ENCODE measurements at places on chromosomes 1 and 21.

DNA sequence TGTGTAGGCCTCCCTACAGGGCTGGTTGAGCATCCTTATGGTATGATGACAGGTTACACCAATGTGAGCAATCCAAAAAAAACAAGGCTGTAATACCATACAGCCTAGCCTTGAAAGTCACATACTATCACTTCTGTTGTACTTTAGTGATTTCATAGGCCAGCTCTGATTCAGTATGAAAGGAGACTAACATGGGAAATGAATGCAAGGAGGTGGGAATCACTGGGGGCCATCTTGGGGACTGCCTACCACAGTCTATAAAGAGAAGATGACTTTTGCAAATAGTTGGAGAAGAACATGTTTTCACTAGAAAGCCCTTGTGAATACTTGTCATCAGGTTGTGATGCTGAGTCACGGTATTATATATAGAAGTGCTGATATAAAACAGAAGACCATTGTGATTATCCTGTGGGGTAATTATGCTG is 270.7 kb downstream of the S1PR1 start:
- no peak for DNase-seq

- DNase-seq: no peak
These were observed 1.3 kb upstream of the MPC2 start for GRCh38 chr1:167938080-167938636.

DNA sequence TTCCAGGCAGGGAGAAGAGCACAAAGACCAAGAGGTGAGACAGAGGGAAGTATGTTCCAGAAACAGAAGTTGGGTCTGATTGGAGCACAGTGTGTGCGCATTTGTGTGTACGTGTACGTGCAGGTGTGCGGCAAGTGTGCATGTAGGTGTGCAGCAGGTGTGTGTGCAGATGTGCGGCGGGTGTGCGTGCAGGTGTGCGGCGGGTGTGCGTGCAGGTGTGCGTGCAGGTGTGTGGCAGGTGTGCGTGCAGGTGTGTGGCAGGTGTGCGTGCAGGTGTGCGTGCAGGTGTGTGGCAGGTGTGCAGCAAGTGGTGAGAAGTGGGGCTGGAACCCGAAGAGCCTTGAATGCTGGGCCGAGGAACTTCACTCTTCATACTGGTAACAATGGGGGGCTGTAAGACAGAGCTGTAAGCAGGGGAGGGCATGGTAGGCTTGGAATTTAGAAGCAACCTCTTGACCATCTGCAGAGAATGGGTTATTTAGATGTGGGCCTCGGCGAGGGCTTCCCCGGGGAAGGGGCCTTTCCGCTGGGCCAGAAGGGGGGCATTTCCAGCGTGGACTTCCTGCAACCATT is 118.0 kb upstream of the WNT4 start:
- DNase-seq: no peak

- DNase-seq: no peak
These were observed 85.4 kb upstream of the WARS2 start for GRCh38 chr1:119225831-119226230.

GRCh38 chr21:14550135-14550534 is 4.0 kb upstream of the SAMSN1 start:
- DNase-seq: no peak

DNA sequence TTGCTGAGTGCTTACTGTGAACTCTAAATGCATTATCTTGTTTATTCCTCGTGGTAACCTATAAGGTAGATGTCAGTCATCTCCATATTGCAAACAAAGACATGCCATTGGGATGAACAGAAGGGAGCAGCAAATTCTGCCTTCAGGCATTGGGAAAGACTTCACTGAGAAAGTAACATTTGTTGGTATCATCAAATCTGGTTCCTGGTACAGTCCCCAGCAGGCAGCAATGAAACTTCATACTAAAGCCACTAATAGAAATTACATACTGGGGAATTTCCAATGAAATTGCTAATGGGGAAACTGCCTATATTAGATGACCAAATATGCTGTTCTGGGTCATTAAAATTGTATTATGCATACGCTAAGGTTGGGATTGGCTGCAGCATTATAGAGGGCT is 47.3 kb upstream of the ST6GALNAC5 start:
- no peak for DNase-seq

- DNase-seq: no peak
These were observed 17.9 kb upstream of the FMOD start for GRCh38 chr1:203368624-203369451.

GRCh38 chr1:113792986-113793385 is 19.3 kb downstream of the RSBN1 start:
- DNase-seq: no peak

- no peak for DNase-seq
These were observed 19.8 kb upstream of the FAM110D start for GRCh38 chr1:26138974-26139558.

GRCh38 chr1:215501496-215501895 is 65.6 kb upstream of the KCTD3 start:
- DNase-seq: no peak

DNA sequence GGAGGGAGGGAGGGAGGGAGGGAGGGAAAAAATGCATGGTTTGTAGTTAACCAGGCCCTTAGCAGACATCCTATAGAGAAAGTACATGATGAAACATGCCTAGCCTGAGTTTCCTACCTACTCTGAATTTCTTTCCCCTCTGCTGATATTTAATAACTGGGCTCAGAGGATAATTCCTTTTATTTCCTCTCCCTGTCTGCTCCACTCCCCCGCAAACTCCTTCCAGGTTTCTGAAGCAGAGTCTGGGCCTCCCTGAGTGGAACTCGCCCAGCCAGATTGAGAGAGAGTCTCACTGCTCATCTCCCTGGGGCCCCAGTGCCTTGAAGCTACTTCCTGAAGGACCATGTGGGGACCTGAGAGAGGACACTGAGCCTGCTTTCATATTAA is 111.9 kb upstream of the SLC44A3 start:
- DNase-seq: no peak

GRCh38 chr1:75396745-75397144 is 214.2 kb downstream of the SLC44A5 start:
- no peak for DNase-seq

DNA sequence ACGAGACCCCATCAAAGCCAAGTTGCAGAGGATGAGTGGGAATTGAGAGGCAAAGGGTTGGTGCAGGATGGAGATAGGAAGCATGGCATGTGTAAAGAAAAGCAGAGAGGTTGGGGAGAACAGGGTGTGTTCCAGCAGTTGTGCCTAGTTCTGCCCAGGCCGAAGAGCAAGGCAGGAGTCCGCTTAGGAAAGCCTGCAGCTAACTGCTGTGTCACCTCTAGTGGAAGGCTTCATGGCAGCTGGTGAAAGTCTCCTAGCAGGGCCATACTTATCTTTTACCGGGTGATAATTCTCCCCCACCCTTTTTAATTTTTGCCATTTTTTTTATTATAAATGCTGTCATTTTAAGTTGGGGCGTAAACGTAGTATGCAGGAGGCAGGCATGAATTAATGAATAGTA is 93.6 kb downstream of the NFIA start:
- no peak for DNase-seq

GRCh38 chr1:109513110-109513710 is 3.7 kb upstream of the AMIGO1 start:
- DNase-seq: no peak

DNA sequence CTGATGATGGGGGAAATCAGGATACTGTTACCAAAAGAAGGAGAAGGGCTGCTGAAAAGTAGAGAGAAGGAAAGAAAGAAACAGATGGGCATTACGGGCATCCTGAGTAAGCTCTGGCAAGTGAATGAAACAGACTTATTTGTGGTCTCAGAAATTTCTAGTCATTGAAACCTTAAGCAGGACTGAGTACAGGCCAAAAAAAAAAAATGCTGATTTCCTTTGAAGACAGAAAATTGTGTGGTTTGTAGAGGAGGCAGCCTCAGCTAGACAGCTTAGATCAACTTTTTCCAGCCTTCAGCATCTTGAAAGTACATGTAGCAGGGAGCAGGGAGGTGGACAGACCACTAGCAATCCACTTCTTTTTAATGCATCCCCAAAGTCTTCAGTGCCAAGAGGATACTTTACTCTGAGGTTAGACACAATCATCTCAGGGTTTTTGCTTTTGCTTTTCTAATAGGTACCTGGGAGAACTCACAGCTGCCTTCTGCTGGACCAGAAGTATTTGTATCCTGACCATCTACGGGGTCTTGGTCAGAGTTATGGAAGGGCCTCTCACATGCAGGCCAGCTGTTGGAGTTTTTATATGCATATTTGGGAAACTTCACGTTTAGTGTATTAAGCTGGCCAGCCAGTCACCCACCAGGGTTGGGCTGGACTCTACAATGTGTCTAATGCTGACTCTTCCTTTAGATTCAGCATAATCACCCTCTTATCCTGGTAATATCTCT is 10.6 kb upstream of the CAPZB start:
- DNase-seq: no peak

DNA sequence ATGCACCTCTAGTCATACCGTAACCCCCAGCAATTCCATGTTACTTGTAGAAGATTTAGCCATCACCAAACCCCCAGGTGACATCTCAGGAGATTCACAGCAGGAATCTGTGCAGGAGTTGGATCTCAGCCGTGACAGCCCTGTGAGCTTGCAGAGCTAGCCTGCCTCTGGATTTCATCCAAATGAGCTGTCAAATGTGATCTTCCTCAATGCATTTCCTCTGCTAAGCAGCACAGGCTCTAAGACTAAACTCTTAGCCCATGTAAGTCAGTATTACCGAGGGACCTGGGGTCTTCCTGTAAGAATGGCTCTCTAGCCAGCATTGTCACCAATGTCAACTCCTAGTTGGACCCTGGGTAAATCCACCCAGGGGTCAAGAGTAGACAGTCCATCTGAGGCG is 41.7 kb downstream of the UMODL1 start:
- no peak for DNase-seq

DNA sequence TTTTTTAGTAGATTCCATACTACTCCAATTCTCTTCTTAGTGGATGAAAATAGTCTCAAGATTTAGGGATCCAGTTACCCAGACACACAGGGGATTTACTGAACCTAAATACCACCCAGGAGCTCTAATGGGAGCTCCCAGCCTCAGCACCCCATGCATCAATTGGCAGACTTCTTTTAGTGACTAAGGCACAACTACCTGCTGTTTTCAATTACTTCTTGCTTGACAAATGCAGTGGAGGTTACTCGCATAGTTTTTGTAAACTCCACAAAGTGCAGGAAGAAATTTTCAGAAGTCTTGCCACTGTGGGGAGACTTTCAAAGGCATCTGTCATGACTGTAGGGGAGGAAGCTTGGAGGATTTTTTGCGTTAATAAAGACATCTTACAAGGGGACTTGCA is 35.5 kb upstream of the MAP10 start:
- no peak for DNase-seq

- no peak for DNase-seq
These were observed 99.2 kb downstream of the CTH start for GRCh38 chr1:70509996-70510876.

GRCh38 chr1:8381618-8382017 is 63.7 kb downstream of the SLC45A1 start:
- no peak for DNase-seq

- DNase-seq: no peak
These were observed 31.3 kb downstream of the PKNOX1 start for GRCh38 chr21:43005635-43006034.

DNA sequence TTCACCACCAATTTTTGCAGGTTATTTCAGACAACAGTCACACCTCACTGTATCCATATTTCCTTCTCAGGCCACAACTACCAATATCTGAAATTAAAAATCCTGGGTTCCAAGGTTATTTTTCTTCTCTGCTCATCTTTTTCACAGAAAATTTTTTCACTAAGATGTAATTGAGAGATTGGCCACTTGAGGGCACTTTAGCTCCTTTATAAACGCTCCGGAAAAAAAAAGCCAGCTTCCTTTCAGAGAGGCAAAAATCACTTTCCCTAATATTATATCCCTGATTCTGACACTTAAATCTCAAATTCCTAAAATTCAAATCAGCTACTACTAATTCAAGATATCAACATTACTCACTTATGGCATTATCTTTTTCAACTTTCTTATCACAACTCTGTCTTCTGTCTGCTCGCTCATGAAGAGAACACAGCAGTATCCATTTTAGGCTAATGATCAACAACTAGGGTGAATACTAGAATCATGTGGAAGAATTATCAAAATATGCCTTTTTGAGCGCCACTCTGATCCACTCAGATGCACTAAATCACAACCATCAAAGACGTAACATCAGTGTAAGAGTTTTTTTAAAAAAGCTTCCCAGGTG is 101.4 kb upstream of the RGS1 start:
- no peak for DNase-seq

DNA sequence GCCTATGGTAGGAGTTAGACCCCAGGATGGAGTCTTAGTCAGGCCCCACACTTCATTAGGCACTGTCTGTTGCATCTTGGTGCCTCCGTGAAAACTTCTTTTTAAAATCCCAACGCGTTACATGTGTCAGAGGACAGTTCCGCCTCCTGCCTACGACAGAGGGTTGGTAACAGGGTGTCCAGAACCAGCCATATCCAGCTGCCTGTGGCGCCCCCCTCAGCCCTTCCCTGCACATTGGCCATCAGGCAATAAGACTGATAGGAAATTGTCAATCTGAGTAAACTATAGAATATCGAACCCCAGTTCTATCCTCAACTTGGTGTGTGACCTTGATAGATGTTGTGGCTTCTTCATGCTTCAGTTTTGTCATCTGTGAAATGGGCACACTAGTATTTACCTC is 108.6 kb upstream of the CSF3R start:
- no peak for DNase-seq

- no peak for DNase-seq
These were observed 8.7 kb downstream of the LAPTM5 start for GRCh38 chr1:30748699-30749401.

GRCh38 chr1:7371926-7372325 is 399.2 kb upstream of the VAMP3 start:
- no peak for DNase-seq

DNA sequence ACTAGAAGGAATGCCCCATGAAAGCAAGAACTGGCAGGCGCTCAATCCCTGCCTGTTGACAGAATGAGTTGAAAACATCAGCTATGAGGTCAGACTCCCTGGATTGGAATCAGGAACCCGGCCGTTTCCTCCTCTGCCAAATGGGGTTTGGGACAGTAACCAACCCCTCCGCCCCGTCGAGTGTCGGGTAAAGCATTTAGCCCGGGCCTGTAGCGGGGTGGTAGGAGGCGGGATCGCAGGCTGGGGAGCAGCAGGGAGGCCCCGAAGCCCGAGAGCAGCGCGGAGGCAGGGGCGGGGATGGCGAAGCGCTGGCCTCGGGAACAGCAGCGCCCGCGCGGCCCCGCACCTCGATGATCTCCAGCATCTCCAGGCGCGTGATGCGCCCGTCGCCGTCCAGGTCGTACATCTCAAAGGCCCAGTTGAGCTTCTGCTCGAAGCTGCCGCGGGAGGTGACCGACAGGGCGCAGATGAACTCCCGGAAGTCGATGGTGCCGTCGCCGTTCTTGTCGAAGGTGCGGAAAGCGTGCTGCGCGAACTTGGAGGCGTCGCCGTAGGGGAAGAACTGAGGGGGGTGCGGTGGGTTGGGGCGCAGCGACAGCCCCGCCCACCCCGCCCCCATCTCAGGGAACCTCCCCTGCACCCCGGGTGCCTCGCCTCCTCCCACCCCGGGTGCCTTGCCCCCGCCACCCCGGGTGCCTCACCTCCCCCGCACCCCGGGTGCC is 7.5 kb downstream of the HPCAL4 start:
- no peak for DNase-seq
